ENCODE measurements at places on chromosomes 1 and 21.

GRCh38 chr1:224524679-224525078 lies 90.1 kb upstream of the WDR26 start:
- no peak for DNase-seq

- DNase-seq, result no peak
Observed at GRCh38 chr21:14054682-14055081, 156.1 kb downstream of the LIPI start.

GRCh38 chr1:56034222-56034621 lies 545.1 kb downstream of the PLPP3 start:
- no peak for DNase-seq

GRCh38 chr21:41425954-41426675 lies at the start of gene MX1:
TSS of gene MX1 (plus strand) at chr21:41426239. CDS start at chr21:41432071, 5,832 bp downstream.
- peak; percentile 89 for DNase-seq

DNA sequence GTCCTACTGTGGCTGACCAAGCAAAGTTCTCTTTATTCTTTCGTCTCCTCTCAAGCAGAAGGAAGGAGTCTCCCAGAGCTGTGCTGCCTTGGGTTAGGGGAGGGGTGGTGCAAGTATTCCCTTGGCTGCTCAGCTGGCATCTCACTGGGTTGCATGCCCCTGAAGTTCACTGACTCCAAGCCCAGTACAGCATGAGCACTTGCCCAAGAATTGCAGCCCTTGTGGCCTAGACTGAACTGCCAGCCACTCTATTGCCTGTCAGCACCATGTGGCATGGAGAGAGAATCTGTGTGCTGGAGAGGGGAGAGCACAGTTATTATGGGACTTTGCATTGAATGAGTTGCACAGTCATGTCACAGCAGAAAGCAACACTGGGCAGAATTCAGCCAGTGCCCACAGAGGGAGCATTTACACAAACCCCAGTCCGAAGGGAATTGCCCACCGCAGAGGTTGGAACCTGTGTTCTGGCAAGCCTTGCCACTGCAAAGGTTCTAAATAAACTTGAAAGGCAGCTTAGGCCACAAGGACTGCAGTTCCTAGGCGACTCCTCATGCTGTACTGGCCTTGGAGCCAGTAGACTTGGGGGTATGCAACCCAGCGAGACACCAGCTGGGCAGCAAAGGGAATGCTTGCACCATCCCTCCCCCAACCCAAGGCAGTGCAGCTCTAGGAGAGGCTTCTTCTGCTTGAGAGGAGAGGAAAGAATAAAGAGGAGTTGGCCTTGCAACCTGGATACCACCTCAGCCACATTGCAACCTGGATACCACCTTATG lies 28.8 kb downstream of the DR1 start:
- DNase-seq, result no peak

GRCh38 chr1:199982606-199983005 lies 44.9 kb upstream of the NR5A2 start:
- DNase-seq, result no peak

GRCh38 chr1:202862679-202863560 lies 26.0 kb downstream of the RABIF start:
- DNase-seq, result no peak

GRCh38 chr1:76186554-76187170 lies 112.1 kb downstream of the ST6GALNAC3 start:
- no peak for DNase-seq

DNA sequence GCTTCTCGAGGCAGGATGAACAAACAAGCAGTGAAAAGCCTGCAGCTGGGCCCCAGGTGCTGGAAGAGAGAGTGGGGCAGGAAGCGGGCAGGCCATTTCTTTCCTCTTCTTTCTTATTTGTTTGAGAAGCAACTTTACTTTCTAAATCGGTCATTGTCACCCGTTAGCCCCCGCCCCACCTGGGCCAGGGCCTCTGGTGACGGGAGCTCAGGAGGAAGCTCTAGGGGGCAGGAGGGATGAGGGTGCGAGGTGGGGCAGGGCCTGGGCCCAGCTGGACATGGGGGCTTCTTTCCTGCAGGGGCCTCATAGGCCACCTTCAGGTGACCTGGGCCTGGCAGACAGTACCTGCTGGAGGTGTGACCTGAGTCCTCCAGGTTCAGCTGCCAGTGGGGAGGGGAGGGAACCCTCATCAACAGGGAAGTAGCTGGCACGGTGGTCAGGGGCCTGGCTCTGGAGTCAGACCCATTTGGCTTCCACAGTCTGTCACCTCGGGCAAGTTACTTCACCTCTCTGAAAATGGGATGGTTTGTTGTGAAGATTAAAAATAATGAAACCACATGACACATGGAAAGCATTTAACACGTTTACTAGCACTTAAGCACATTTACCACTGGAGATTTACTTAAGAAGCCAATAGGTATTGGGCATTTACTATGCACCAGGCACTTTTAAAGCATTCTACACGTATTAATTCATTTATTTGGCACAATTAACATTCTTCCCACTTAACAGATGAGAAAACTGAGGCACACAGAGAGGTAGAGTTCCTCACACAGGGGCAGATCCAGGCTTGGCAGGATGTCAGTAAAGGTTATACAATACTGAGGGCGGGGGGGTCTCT lies 54.1 kb upstream of the ID3 start:
- DNase-seq, result no peak

DNA sequence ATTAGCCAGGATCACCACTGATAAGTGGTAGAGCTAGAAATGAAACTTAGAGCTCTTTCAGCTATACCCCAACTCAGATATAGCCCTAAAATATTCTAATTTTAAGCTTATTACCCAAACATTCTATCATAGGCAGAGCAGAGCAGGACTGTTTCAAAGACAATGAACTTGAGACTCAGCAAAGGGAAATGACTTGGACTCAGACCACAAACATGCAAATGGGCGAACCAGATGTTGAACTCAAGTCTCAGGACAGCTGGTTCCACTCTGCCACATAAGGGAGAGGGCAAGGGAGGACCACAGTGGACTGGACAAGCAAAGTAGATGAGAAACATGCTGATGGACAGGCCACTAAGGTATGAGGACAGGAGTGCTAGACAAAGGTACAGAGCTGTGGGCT lies 315.3 kb downstream of the OMA1 start:
- no peak for DNase-seq

- DNase-seq, result no peak
Observed at GRCh38 chr1:41975850-41976569, 57.3 kb upstream of the HIVEP3 start.

- no peak for DNase-seq
Observed at GRCh38 chr1:167233373-167233772, 12.7 kb downstream of the POU2F1 start.

GRCh38 chr1:150553392-150554085 lies 4.3 kb downstream of the ADAMTSL4 start:
- no peak for DNase-seq

- DNase-seq, result no peak
Observed at GRCh38 chr1:50775740-50776139, 184.3 kb downstream of the FAF1 start.

- DNase-seq, result peak; percentile 53
Observed at GRCh38 chr1:211305044-211305443, 21.6 kb upstream of the TRAF5 start.
